Inflammatory macrophage treated with lipopolysaccharide for 4 hours (primary cell): ENCODE measurements at places on chromosomes 16 and 17.
A peak's percentile ranks its signal among the peaks of the same experiment; 100 is the strongest.

DNA sequence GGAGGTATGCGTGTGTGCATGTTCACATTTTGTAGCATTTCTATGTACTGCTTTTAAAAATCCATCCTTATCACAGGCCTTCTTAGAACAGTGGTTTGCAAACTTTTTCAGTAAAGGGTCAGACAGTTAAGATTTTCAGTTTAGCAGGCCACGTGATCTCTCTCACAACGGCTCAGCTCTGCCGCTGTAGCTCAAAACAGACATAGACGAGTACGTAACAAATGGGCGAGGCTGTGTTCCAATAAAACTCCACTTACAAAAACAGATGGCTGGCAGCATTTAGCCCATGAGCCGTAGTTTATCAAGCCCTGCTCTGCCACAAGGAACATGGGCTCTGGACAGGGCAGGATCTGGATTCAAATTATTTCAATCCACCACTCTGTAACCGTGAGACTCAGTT, 141.8 kb downstream of the XYLT1 start:
- DNase-seq, result no peak

GRCh38 chr17:76077584-76078110, 1.3 kb upstream of the ZACN start:
- no peak for DNase-seq

- no peak for DNase-seq
Observed at GRCh38 chr16:84887207-84887606, 67.4 kb downstream of the CRISPLD2 start.

DNA sequence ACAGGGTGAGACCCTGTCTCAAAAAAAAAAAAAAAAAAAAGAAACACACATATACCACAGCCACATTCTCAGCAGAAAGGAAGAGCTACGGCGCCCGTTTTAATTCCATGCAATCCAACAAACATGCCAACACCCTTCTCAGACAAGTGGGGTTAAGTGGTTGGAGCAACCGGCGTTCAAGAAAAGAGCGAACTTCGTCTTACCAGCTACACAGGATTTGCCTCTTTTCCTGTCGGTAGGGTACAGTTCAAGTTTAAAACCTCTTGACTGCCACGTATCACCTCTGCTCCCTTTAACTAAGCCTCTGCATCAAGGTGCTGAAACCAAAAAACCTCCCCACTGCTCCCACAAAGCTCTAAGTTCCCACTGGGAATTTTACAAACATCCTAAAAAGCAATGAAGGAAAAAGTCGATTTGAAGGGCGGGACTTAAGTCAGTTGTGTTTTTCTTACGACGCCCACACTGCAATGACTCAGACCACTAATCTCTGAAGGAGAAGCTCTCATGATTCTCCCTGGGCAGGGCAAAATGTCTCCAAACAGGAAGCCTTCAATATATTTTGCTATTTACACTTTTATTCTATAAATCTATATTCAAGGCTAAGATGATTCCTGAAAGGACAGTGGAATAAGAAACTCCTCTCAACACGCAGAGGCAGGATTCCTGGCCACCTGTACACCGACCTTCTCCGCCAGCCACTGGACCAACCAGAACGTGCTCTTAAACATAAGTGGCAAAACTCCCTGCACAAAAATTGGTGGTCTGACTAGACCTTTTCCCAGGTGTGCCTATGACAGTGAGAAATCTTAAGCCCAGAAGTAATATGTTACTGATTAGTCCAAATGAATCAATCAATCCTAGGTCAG, 18.8 kb downstream of the SRP68 start:
- peak; percentile 78 for DNase-seq

DNA sequence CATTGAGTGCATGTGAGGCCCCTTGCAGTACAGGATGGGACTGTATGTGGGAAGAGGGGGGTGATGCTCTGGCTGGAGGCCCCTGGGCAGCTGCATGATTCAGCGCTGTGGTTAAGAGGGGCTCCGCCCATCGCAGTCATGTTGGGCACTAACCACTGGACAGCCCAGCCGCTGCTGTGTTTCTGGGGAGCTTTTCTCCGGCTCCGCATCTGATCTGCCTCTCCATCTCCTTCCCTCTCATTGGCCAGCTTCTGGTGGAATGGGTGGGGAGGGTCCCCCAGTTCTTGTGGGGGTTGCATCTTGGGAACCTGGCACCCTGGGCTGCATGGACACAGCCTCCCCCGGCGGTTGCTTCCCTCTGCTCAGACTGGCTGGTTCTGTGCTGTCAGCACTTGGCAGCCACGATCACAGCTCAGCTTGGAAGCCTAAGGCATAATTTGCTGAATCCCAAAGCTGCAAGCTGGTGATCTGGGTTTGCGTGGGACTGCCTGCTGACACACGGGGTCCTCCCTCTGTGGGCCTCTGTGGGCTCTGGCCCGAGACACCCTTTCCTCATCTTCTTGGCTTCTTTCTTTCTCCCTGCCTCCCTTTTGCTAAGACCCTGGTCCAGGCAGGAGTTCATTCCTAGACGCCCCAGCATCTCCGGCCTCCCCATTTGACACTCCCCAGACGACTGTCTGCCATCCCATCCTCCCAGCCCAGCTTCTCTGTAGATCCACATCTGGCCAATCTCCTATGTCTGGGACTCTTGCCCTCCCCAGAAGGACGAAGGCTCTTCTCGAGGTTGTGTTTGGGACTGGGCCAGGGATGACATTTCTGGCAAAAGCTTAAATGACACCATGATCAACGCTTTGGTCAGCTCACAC, 168.3 kb downstream of the SEC14L1 start:
- peak; percentile 81 for DNase-seq

GRCh38 chr16:46843898-46844642, 13.1 kb upstream of the C16orf87 start:
- peak; percentile 21 for DNase-seq

- no peak for DNase-seq
Observed at GRCh38 chr16:89370081-89370511, 120.3 kb downstream of the ANKRD11 start.

GRCh38 chr16:31224092-31224955, 7.4 kb upstream of the PYDC1 start:
- DNase-seq, result no peak

DNA sequence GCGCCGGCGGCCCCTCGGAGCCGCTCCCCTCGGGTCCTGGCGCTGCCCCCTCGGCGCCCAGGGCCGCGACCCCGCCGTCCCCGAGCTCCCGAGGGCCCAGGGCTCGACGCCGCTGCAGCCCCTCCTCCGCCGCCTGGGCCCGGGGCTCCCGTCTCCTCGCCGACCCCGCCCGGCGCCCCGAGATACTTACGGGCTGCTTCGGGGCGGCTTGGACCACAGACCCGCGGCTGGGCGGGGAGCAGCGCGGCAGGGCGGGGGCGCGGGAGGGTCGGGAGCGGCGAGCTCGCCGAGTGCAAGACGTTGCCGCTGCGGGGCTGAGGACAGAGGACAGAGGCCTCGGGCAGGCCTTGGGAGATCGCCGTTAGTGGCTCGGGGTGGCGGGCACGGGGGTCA, 290 bp downstream of the TOB1 start:
- DNase-seq, result no peak

DNA sequence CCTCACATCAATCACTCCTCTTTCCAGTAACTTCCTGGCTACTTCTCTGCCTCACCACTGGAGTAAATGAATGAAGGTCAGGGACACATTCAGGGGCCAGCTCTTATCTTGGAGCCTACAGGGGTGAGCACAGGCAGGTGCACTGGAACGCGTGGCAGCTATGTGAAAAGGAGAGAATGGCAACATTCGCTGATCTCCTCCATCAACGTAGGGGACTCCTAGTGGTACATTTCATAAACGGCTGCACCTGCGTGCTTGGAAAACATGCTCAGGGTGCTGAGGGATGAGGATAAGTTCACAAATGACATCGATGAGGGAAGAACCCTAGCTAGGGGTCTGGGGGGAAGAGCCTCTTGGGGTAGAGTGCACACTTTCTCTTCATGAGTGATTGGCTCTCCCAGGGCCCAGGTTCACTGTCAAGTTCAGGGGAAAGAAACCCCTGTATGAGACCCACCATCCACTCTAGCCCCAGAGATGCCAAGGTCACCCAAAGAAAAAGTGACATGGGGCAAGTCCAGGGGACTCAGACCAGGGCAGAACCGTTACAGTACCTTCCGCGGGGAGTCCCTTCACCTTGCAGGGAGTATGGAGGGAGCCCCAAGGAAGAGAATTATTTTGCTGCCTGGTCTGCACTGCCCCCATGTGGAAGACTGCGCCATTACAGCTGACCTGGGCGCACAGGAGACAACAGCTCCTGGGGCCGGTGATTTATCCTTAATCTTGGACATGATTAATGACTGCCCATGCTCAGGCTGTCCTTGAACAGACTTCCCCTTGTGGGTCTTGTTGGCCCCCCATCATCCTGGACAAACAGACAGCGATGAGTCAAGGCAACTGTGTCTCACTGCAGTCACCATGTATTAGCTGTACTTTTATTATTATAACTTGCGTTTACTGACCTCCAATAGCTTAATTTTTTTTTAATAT, 30.1 kb downstream of the VAC14 start:
- DNase-seq, result peak; percentile 17

- DNase-seq, result no peak
Observed at GRCh38 chr16:51888016-51888415, 658.9 kb downstream of the TOX3 start.

GRCh38 chr17:10812674-10813073, 8.8 kb upstream of the TMEM238L start:
- no peak for DNase-seq

DNA sequence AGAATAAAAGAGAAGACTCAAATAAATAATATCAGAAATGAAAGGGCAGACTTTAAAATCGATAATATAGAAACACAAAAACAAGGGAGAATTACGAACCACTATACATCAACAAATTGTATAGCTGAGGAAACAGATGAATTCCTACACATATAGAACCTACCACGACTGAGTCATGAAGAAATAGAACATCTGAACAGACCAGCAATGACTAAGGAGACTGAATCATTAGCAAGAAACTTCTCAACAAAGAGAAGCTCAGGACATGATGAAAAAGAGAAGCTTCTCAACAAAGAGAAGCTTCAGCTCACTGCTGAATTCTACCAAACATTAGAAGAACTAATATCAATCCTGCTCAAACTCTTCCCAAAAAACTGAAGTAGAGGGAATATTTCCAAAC, 255.9 kb downstream of the CEP112 start:
- DNase-seq, result no peak
